Urinary bladder (tissue), 4 donors: ENCODE measurements at places on chromosomes 13 and 19.

- no peak for DNase-seq
Measured at GRCh38 chr13:75946536-75947284, 310.6 kb downstream of the LMO7 start.

DNA sequence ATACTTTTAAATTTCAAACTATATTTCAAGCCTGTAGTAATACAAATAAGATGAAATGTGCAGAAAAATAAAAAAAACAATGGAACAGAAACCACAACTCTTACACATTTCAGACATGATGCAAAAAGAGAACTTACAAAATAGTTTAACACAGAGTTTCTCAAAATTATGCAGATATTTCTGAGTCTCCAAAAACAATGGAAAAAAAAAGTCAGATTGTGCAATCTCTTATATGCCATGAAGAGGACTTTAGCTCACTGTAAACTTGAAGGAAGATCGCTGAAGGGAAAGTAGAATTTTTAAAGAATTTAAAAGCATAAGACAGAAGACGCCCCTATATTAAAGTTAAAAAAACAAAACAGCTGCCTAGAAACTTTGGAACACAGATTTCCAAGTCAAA is 20.4 kb downstream of the ZNF708 start:
- no peak for DNase-seq

- no peak for DNase-seq
Measured at GRCh38 chr19:15631817-15632216, 8.9 kb upstream of the CYP4F3 start.

DNA sequence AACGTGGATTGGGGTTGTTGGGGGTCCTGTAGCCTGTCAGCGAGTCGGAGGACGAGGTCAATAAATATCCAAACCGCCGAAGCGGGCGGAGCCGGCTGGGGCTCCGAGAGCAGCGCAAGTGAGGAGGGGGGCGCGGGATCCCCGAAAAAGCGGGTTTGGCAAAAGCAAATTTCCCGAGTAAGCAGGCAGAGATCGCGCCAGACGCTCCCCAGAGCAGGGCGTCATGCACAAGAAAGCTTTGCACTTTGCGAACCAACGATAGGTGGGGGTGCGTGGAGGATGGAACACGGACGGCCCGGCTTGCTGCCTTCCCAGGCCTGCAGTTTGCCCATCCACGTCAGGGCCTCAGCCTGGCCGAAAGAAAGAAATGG is 754 bp upstream of the SIX5 start:
- no peak for DNase-seq

DNA sequence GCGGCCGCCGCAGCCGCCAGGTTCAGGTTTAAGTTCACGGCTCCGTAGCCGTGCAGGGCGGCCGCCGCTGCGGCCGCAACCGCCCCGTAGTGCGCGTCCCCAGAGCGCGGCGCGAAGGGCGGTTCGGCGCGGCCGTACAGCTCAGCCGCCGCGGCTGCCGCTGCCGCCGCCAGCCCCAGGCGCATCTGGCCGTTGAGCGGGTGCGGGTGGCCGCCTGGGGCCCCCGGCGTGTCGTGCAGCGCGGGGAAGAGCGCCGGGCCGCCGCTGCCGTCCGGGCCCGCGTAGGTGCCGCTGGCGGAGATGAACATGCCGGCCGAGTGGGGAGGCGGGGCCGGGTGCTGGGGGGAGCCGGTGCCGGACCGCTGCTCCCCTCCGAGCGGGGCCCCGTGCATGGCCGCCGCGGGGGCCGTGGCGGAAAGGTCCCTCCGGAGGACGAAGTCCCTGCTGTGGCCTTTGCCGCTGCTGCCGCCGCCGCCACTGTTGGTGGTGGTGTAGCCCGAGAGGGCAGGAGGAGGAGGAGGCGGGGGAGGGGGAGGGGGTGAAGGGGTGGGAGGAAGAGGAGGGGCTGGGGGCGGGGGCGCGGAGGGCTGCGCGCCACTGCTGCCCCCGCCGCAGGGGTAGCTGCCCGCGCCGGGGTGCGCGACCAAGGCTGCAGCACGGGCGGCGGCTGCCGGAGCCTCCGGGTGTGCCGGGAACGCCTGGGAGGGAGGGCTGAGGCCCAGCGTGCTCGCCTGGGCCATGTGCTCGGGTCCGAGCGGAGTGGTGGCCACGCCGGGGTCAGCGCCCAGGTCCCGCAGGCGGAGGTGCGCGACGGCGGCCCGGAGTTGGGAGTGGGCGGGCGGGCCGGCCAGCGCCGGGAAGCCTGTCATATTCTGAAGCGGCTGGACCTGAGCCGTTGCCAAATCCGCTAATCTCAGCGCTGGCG is 654 bp downstream of the ZIC5 start:
- no peak for DNase-seq

DNA sequence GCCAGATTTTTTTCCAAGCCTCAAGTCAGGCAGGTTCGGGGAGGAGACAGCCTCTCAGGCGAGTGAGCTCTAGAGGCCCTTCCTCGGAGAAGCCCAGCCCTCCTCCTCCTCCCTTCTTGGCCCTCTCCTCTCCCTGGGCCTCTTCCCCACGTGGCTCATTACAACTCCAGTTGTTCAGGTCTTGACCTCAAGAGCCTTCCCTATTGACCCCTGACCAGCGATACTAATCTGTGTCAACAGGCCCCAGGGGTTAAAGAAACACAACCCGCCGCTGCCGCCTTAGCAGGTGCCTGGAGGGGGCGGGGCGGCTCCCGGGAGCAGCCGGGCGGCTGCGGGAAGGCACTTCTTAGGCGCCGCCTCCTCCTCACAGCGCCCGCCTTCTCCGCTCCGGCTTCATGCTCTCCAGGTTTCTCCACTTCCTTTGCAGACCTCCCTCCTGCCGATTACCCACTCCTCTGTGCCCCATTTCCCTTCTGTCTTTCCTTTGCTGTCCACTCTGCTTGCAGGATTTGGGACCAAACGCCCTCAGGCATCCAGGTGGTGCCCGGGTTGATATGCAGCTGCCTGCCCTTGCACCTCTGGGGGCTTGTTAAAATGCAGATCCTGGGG is 51.0 kb downstream of the LYL1 start:
- DNase-seq, result no peak
